Body of pancreas (tissue), 4 donors: ENCODE measurements at places on chromosomes 11 and 22.

- DNase-seq = no peak
Observed at GRCh38 chr11:70078095-70078780, at the start of gene ANO1. Gene ANO1, plus strand, starts transcription at chr11:70078317. Its CDS starts 290 bp downstream, at chr11:70078607.

GRCh38 chr11:68978931-68979594 is 1.7 kb downstream of the MRGPRD start:
- no peak for DNase-seq

DNA sequence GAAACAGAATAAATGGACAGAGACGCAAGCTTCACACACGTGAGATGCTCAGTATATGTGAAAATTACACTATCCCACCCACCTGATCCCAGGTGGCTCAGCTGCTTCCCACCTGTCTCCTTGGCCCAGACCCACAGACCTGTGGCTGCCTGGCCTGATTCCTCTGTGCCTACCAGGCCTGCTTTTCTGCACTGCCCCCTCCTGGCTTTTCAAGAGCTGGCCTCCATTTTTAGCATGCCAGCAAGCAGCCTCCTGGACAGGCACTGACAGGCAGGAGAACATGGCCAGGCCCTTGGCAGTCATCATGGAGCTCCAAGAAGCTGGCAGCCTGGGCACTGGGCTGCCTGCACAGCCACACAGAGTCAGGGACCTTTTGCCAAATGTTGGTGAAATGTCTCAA is 79.5 kb upstream of the HMGXB4 start:
- DNase-seq = no peak

DNA sequence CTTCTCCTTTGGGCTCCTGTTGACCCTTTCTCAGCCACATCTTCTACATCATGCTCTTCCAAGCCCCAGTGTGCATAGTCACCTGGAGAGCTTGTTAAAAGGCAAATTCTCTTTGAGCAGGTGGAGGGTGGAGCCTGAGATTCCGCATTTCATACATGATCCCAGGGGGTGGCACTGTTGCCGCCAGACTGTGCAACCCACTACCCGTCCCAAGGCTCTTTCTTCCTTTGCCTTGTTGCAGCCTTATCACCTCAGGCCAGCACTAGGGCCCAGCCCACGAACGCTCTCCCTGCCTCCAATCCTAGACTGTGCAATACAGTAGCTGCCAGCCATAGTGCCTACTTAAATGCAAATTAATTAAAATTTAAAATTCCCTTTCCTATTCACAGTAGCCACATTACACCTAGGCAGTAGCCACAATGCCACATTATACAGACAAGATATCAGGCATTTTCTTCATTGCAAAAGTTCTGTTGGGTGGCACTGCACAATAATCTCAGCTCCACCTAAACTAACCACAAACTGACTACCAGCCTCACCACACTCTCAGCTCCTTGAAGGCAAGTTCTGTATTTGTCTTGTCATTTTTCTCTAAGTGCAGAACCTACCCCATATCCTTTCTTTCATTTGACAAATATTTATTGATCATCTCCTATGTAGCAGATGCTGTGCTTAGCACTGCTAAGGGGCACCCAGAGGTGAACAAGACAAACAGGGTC is 4.6 kb upstream of the KCNJ5 start:
- peak; percentile 82 for DNase-seq

GRCh38 chr11:8025123-8025522 is 38.0 kb downstream of the EIF3F start:
- no peak for DNase-seq

GRCh38 chr11:85798361-85798760 is 12.6 kb downstream of the SYTL2 start:
- DNase-seq = no peak

- no peak for DNase-seq
Observed at GRCh38 chr11:113564527-113565130, 89.4 kb upstream of the DRD2 start.

DNA sequence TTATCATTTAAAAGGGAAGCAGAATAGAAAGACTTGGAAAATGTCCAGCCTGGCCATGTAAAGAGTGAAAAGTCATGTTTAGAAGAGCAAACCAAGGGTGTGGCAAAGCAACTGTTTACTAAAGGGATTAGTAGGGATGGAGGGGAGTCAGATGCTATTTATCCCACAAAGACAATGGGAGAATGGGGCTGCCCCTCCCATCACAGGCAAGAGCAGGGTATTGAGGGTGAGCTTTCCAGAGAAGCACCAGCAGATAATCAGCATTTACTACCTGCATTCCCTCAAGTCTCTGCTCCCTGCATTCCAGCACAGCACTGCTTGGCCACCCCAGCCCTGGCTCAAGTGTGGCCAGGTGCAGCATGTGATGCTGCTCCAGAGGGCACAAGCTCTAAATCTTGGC is 18.5 kb upstream of the QSER1 start:
- no peak for DNase-seq

DNA sequence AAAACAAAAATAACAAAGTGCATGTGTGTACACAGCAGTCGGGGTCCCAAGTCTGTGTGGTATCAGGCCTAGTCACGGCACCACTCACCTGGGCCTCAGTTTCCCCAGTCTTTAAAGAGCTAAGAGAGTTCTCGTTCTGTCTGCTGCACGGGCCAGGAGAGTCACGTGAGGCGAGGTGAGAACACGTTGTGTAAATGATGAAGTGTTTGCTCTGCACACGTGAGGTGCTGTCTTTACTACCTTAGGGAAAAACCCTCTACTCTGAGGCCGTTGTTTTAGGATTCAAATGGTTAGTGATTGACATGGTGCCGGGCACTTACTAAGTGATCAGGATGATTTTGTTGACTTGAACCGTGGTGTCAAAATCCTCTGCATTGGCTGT is 86.5 kb upstream of the PPARA start:
- DNase-seq = peak; percentile 54

DNA sequence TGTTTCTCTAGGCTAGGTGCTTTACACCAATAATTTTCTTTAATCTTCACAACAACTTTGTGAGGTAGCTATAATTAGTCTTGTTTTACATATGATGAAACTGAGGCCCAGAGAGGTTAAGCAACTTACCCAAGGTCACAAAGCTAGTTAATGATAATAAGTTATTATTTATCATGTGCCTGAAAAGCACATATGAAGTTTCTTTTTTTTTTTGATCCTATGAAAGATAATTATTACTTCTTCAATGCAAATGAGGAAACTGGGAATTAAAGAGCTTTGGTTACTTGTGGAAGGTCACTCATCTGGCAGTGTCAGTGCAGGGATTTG is 22.8 kb downstream of the STIM1 start:
- no peak for DNase-seq

DNA sequence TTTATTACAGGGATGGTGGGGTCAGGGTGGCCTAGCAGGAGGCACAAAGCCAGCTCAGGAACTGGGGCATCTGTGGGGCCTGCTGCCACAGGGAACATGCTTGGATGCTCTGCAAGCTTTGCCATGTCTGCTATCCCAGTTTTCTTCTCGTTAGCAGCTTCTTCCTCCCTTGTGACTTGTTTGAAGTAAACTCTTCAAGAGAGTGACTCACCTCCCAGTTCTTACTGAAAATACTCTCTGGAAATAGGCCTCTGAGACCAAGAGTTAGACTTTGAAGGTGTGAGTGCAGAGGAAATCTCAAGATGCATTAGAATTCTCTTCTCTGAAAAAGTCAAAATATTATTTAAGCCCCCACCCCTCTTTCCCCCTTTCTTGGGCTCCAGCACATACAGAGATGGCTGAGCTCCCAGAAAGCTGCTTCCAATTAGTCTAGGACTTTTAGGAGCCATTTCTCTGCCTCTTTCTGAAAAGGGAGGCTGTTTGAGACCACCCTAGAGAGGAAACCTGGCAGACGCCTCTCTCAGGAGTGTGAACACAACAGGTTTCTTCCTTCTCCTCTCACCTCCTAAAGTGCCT is 15.1 kb downstream of the CWC15 start:
- DNase-seq = no peak

GRCh38 chr22:20793748-20794649 is 20.1 kb downstream of the SERPIND1 start:
- no peak for DNase-seq

DNA sequence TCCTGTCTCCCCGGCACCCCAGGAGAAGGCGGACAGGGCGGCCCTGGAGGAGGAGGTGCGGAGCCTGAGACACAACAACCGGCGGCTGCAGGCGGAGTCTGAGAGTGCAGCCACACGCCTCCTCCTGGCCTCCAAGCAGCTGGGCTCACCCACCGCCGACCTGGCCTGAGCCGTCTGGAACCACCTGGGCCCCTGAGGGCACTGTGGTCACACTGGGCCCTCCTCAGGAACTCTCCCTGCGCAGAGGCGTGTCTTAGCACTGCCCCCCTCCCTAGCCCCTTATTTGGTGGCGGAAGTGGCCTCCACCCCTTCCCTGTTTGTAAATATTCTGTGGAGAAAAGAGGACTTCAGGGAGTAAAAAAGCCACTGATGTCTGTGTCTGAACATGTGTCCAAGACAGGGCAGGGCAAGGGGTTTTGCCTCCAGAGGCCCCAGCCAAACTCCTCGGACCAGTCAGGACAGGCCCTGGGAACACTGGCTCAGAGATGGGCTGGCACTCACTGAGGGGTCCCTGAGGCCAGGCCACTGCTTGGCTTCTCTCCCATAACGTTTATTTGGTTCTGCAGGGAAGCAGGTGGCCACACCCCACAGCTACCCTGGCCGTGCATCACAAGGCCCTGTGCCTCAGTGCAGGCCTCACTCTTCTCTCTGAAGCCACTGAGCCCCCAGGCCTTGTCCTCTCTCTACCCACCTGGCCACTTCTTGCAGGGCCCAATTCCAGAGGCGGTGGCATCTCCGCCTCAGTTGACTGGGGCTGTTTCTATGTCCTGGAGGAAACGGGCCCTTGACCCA is 12.0 kb downstream of the RELA start:
- DNase-seq = no peak

- DNase-seq = no peak
Observed at GRCh38 chr11:75813124-75813523, 1.9 kb upstream of the UVRAG start.

- no peak for DNase-seq
Observed at GRCh38 chr22:48528221-48528915, 1299.3 kb downstream of the BRD1 start.

- no peak for DNase-seq
Observed at GRCh38 chr11:31922450-31922849, 111.3 kb upstream of the PAX6 start.

DNA sequence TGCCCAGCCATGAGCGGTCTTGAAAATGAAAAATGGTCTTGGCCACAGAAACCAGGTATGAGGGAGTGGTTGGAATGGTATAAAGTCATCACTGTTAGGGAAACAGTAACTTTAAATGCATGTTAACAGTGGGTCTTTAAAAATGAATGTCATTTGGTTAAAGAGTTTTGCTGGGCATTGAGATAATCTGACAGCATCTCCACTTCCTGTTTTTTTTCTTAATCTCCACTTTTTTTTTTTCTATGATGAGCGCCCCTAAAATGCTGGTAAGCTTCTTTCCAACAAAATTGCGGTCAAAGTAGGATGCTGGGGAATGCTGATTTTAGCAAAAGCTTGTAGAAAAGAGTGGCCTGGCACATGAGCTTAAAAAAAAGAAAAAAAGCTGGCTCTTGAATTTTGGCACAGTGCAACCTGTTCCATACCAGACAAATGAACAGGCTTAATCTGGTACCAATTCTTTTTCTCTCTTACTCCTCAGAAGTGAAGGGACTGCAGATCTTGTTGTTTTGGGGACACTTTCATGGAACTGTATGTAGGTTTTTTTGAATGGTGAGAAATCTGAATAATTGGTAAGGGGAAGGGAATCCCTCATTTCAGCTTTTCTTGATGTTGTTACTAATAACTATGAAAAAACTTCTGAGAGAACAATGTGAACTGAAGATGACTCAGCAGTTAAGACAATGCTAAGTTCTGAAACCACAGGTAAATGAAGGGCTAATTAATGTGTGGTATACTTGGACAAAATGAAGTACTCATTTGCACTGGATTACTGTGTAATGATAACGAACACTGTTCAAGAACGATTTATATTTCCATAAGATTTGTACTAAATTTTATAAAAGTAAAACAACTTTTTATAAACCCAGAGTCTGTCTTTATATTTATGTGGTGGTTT is 3.1 kb upstream of the ARHGEF12 start:
- no peak for DNase-seq

DNA sequence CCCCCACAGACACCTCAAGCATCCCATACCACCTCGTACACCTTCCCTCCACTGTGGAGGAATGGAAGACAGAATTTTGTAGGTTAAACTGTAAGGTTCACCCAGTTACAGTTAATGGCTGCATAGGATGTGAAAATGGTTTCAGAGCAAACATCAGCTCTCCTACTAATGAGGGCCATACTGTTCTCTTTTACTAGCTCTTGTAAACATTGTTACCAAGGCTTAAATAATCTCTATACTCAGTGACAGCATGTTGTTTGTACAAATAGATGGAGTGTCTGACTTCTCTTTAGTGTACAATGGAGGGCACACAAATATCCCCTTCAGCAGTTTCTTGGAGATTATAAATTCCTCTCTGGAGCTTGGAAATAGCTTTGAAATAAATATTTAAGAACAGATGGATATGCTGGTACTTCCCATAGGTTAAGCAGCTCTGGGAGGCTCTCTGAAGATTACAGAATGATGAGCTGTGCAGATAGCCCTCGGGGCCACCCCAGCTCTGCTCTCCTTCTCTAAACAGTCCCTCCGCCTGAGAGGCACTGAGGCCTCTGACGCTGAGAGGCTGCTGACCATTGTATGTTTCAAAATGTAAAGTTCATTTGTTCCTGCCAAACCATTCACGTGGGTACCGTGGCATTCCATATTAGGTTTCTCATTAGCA is 25.7 kb downstream of the TTC12 start:
- DNase-seq = no peak

DNA sequence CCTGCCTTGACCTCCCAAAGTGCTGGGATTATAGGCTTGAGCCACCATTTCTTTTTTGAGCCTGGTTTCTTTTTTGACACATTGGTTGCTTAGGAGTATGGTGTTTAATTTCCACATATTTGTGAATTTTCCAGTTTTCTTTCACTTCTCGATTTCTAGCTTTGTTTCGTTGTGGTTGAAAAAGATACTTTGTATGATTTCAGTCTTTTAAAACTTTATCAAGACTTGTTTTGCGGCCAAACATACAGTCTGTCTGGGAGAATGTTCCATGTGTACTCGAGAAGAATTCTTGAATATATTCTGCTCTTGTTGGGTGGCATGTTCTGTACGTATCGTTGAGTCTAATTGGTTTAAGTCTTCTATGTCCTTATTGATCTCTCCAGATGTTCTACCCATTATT is 20.8 kb downstream of the SHANK3 start:
- no peak for DNase-seq

GRCh38 chr22:49907807-49908206 is 10.4 kb downstream of the ALG12 start:
- DNase-seq = no peak

GRCh38 chr22:37819105-37819433 is 4.1 kb upstream of the GALR3 start:
- DNase-seq = no peak

- no peak for DNase-seq
Observed at GRCh38 chr22:23237841-23238240, 57.5 kb downstream of the BCR start.

GRCh38 chr11:10285148-10285802 is 8.7 kb downstream of the SBF2 start:
- no peak for DNase-seq
